Activated CD8-positive, alpha-beta memory T cell treated with anti-CD3 and anti-CD28 coated beads for 4 hours (primary cell): ENCODE measurements at places on chromosomes 5 and 9.

GRCh38 chr5:11941566-11941965 is 37.3 kb upstream of the CTNND2 start:
- DNase-seq = no peak

DNA sequence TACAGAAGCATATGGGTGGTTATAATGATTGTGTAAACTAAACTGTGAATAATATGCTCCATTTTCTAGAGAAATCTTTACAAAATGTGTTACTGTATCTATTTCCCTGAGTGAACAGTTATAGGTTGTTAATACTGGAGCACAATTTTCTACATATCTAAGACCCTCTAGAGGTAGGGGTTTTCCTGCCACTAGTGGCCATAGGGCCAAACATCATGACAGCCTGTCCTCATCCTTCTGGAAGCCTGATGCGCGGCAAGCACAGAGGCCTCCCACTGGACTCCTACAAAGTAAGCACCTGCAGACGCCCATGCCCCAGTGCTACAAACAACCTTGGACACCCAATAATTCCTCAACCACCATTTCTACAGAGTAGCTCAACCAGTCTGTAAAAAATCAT is 1.9 kb upstream of the SNX18 start:
- DNase-seq = no peak

DNA sequence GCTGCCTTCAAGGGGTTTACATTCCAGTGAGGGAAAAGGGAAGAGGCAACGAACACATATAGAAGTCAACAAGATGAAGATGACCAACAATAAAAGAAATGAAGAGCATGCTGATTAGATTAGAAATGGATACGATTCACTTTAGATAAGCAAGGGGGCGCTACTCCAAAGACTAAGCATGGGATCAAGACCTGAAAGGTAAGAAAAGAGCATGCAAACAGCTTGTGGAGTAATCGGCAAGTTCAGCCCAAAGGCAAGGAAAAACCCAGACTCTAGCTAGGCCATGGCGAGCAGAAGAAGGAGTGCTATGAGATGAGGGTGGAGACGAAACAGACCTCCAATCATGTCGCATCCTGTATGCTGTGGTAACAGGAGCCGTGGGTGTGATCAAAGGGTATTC is 124.4 kb downstream of the FANCC start:
- DNase-seq = no peak

DNA sequence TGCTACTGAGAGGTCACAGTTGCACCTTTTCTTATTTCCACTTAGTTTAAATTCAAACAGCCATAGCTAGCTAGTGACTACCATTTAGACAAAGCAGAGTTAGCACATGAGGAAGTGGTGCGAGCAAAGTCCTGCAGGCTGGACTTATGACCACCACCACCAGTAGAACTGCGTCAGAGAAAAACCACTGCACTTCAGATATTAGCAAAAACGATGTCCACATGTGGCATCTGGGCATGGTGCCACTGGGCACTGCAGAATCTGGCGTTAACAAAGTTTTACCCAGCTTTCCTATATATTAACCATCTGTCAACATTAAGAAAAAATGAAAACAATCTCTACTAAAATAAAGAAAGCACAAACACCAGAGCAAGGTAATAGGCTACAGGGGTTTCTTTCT is 80.1 kb downstream of the SPTLC1 start:
- DNase-seq = no peak

GRCh38 chr9:134681061-134681661 is 39.6 kb downstream of the COL5A1 start:
- DNase-seq = no peak
